ENCODE measurements at places on chromosomes 13 and 19.

GRCh38 chr13:33109271-33109697, 93.1 kb downstream of the KL start:
- no peak for DNase-seq

GRCh38 chr19:9757544-9758501, 10.7 kb downstream of the ZNF846 start:
- no peak for DNase-seq

DNA sequence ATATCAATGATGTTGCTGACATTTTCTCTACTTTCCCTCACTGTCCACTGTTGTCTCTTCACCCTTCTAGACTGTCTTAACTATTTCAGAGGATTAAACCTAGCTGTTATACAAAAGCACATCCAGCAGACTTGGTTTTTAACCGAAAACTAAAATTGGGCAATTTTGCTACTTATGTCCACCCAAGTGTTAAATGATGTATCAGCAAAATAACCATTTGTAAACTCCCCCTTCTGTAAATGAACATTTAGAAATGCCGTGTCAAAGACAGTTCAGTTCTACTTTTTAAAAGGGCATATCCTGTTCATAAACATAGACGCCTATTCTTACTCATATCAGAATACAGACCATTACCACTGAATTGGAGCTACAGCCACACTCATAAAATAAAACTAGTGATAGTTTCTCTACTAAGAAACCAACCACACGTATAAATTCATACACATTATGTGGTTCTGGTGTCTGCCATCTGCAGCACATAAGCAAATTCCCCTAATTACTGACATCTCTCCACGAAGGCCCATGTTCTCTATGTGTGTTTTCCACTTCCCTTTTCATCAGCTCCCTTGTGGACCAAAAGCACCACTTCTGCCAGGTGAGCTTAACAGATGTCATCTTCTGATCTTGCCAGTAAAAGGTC, 1091.8 kb downstream of the PCDH9 start:
- DNase-seq = no peak

DNA sequence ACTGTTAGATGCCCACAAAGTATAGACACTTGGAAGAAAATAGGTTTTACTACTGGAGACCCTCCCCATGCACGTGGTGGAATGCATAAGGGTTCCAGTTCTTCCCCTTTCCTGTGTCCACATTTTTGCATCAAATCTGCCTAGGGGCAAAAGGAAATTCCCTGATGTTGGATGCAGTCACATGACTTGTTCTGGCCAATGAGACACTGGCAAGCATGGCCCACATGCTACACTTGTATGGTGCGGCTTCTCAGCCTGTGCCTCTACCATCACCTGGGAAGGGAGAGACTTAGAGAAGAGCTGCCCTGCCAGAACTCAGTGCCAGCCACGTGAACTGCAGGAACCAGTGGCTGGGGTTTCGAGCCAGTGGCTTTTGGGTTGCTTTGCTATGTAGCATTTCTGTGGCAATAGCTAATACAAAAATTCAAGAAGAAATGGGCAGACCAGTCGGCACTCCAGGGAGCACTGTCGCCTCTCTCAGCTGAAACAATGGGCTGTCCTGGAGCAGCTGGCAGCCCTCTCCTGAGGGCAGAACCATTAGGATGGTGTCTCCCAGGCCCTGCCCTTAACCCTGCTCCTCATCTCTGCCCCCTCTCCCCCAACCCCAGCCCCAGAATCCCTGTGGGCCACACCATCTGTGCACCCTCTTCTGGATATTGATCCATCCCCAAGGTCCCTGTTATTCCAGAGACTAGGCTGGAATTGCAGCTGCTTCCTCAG, 634.0 kb downstream of the UQCRFS1 start:
- DNase-seq = no peak

DNA sequence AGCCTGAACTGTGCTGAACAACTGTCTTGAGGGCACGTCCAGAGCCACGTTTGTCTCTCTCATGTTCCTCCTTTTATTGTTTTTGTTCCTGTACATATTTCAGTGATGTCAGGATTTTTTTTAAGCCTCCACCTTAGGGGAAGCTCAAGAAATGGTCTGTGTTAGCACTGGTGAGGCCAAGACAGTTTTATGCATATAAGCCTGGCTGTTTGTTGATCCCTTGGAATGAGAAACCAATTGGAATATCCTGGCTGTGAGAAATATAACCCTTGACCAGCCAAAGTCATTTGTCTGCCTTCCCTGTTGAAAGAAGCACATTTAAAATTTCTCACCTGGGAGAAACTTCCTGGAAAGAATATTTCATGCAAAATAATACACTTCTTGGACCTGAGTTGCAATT, 115.8 kb downstream of the DNAJC15 start:
- no peak for DNase-seq

DNA sequence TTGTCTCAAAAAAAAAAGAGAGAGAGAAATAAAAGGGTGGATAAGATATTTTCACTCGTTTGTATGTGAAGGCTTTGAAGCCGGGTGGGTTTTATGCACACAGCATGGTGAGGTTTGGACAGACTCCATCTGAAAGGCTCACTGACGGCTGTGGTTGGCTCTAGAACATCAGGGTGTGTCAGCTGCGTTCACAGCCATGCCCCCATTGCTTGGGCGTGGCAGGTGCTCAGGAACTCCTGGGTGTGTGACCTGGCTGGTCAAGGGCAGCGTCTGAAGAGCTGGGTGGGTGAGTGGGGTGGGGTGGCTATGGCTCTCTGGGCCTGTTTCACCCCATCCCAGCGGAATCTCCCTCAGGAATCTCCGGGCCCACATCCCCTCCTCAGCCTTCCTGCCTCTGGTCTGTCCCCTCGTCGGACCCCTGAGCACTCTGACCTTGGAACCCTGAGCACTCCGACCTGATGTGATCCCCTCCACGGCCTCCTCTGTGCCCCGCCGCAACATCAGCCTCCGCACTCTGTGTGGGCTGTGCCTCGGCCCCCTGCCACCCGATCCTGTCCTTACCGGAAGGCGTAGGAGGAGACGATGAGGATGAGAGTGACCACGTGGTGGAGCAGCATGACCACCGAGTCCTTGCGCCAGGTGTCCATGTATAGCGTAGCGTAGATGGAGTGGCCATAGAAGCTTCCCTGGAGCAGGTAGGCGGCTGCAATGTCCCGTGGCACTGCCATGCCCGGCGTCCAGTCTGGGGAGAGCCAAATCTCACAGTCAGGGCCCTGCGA, 12.2 kb downstream of the CERS1 start:
- no peak for DNase-seq

DNA sequence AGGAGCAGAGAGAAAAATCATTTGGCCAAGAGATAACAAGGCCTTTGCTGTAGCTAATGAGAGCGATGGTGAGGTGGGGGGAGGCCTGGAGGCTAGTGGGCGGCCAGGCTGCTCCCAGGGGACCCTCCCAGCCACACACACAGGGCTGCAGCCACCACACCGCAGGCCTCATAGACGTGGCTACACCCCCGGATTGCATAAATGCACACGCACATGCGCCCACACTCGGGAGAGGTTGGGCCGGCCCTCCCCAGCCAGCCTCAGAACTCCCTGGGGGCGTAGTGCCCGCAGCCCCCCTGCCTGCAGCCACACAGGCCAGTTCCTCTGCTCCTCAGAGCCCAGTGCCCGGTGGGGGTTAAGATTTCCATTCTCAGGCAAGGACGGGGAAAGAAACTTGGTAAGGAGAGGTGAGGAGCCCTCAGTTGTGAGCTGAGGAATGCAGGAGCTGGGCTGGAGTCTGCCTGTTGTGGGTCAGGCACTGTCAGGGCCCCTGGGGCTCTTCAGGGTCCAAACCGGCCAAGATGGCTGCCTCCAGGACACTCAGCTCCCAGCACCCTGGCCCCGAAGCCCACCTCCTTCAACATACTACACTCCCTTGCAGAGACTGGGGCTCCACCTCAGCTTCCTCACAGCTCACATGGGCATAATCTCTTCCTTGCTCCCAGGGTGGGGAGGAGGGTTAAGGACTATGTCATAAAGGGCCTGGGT, 8.0 kb downstream of the PTH2 start:
- DNase-seq = no peak

Data from type B pancreatic cell (in vitro differentiated cells).